ENCODE measurements at places on chromosomes 16 and 17.
A peak's percentile ranks its signal among the peaks of the same experiment; 100 is the strongest.

DNA sequence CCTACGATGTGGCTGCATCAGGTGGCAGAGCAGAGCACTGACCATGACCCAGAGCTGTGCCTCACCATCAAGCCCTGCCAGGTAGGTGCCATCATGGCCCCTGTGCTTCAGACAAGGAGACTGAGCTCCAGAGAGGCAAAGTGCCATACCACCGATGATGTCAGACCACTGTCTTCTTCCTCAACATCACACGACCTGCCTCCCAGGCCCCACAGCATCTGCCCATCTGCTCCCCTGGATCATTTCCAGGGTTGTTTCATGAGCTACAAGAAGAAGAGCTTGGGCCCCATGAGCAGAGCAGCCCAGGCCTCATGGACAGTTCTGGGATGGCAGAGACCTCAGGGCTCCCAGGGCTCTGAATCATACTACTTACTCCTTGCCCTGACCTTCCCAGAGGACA is 9.9 kb downstream of the XYLT1 start:
- peaks cover 43% of the 10 kb centered on the region for H3K4me1 ChIP-seq
- H3K27me3 ChIP-seq = no peaks in the 10 kb centered on the region
- peaks cover 55% of the 10 kb centered on the region for H3K36me3 ChIP-seq
- DNase-seq = no peak

- H3K36me3 ChIP-seq = no peaks in the 10 kb centered on the region
- H3K4me3 ChIP-seq = no peak overlapping the region
- DNase-seq = peak; percentile 39
- no peaks in the 10 kb centered on the region for H3K27me3 ChIP-seq
- no peaks in the 10 kb centered on the region for H3K4me1 ChIP-seq
- H3K27ac ChIP-seq = no peak overlapping the region
Measured at GRCh38 chr16:6081320-6081976, 983.9 kb upstream of the EEF2KMT start.

GRCh38 chr16:67672739-67673662 is 6.4 kb downstream of the C16orf86 start:
- no peak overlapping the region for H3K4me3 ChIP-seq
- peak overlapping the region; percentile 58 for H3K27ac ChIP-seq
- no peaks in the 10 kb centered on the region for H3K27me3 ChIP-seq
- peak; percentile 82 for DNase-seq
- peaks cover 13% of the 10 kb centered on the region for H3K4me1 ChIP-seq

DNA sequence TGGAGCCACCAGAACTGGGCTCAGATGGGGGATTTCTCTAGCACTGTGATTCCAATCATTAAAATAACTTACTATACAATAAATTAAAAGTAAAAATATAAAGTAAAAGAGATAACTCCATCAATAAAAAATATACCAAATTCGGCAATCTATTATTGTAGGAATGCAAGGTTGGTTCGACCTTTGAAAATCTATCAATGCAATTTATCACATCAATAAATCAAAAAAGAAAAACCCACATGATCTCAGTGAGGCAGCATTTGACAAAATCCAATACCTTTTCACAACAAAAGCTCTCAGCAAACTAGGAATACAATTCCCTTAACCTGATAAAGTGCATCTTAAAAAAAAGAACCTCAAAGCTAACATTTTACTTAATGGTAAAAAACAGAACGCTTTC is 17.0 kb downstream of the RAB40B start:
- peaks cover 6% of the 10 kb centered on the region for H3K36me3 ChIP-seq
- no peak overlapping the region for H3K4me3 ChIP-seq
- DNase-seq = no peak
- H3K27ac ChIP-seq = peak overlapping the region; percentile 50

DNA sequence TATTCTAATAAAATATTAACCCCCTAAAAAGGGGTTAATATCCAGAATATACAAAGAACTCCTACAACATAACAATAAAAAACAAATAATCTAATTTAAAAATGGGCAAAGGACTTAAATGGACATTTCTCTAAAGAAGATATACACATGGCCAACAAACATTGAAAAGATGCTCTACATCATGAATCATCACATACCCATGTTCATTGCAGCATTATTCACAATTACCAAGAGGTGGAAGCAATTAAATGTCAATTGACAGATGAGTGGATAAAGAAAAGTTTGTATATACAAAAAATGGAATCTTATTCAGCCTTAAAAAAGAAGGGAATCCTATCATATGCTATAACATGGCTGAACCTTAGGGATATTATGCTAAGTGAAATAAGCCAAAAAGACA is 36.8 kb downstream of the CPD start:
- H3K4me1 ChIP-seq = peaks cover 2% of the 10 kb centered on the region
- H3K27ac ChIP-seq = no peak overlapping the region
- peaks cover 3% of the 10 kb centered on the region for H3K36me3 ChIP-seq
- H3K4me3 ChIP-seq = no peak overlapping the region
- H3K27me3 ChIP-seq = no peaks in the 10 kb centered on the region

DNA sequence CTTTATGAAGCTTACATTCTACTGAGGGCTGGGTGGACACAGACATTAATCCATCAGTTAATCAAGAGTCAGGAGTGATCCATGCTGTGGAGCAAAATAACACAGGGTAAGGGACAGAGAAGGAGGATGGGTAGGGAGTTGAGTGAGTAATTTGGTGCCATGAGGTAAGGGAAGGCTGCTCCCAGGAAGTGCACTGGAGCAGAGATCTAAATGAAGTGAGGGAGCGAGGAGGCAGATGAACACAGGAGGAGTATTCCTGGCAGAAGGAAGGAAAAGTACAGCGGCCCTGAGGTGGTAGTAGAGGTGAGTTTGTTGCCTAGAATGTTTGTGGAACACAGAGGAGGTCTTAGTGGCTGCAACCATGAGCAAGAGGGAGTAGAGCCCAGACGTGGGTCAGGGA is 34.8 kb downstream of the ASIC2 start:
- DNase-seq = no peak
- H3K36me3 ChIP-seq = no peaks in the 10 kb centered on the region
- H3K27me3 ChIP-seq = peaks cover 4% of the 10 kb centered on the region
- H3K4me1 ChIP-seq = no peaks in the 10 kb centered on the region

DNA sequence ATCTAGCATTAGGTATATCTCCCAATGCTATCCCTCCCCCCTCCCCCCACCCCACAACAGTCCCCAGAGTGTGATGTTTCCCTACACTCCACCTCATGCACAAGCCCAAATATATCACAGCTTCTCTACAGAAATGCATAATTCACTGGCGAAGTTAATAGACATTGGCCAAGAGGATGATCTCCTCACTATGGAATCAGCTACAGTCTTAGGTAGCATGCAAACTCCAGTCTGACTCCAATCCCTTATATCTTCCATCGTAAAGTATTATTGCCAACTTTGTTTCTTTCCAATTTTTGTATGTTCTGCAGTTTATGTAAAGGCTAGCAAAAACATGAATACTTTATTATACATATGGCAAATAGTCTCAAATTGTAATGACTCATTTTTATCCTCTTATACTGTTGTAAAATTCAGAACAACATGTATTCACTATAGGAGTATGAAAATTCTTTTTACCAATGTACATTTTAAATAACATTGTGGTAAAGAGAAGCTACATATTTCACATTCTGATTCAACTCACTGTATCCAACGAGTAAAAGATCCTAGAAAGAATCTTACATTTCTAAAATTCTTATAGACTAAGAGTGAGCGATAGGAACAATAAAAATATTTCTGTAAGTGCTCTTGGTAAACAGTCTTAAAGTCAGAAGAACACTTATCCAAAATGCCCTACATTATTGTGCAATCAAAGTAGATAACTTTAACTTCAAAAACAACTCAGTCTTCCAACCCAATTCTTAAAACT is 871 bp downstream of the ABCA8 start:
- no peaks in the 10 kb centered on the region for H3K4me1 ChIP-seq
- H3K36me3 ChIP-seq = no peaks in the 10 kb centered on the region
- no peak for DNase-seq
- H3K4me3 ChIP-seq = no peak overlapping the region

DNA sequence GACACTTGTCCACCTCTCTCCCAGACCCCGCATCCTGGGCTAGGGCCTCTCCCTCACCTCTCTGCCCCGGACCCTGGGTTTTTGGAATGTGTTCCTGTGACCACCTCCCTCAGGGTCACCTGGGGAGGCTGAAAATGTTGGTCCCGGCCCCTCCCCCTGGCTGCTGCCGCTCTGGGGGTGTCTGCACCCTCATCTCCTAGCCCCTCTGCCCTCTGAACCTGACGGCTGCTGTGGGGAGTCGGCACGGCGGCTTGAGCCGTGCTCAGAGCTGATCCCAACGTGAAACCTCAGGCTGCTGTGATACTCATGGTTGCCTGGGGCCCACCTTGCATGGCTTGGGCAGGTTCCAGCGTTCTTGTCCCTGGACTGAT is 42.8 kb downstream of the ADCY7 start:
- H3K27ac ChIP-seq = peak overlapping the region; percentile 42
- peaks cover 50% of the 10 kb centered on the region for H3K36me3 ChIP-seq
- DNase-seq = no peak
- no peaks in the 10 kb centered on the region for H3K27me3 ChIP-seq

DNA sequence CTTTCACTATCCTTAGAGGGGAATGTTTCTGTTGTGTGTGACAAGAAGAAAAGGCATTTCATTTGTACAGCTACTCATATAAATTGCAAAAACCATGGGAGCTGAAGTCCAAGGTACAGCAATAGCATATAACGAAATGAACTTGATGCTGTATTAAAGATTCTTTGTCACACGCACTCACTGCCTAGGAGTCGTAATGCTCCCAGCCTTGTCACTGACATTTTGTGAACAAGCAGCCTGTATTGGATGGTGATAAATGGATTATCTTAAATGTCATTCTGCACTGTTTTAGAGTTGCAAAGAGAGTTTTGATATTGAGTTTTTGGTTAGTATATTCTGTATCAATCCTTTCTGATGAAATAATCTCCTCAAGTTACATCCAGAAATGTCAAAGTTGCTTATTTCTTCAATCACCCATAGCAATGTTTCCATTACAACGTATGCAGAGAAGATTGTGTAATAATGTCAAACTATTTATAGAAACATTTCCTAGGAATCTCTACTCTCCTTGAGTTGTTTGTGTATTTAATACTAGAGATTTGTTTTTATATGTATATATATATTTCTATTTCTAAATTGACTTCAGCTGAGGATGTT is 270.6 kb downstream of the FTO start:
- no peaks in the 10 kb centered on the region for H3K36me3 ChIP-seq
- H3K4me3 ChIP-seq = no peak overlapping the region
- no peak overlapping the region for H3K27ac ChIP-seq

DNA sequence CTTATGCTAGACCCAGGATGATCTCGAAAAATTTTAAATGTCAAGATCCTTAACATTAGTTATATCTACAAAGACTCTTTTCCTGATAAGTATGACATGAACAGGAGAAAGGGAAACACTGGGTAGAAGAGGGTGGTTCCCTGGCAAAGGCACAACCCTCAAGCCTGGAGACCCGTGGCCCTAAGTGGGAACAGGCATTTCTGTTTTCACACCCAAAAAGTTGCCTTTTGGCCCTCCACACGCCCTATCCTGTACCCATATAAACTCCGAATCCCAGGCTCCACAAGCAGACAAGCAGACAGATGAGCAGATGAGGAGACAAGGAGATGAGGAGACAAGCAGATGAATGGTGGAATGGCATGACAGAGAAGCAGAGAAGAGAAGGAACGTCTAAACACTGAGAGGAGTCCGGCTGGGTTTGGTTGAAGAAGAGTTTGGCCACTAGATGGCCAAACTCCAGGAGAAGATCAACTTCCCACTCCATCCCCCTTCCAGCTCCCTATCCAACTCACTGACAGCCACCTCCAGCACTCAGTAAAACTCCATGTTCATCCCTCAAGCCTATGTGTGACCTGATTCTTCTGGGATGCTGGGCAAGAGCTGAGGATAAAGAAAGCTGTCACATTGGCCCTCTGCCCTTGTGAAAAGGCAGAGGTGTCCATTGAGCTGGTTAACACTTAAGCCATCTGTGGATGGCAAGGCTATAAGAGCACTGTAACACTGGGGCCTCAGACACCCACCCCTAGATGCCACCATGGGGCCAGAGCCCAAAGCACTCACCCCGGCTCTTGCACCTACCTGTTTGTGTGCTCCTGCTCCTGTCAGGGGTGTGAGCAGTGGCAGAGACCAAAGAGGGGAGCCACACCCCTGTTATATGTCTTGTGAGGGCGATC is 139.6 kb upstream of the FAM20A start:
- H3K27ac ChIP-seq = no peak overlapping the region
- peaks cover 29% of the 10 kb centered on the region for H3K27me3 ChIP-seq
- H3K4me3 ChIP-seq = no peak overlapping the region

- no peaks in the 10 kb centered on the region for H3K27me3 ChIP-seq
- H3K4me1 ChIP-seq = no peaks in the 10 kb centered on the region
- H3K36me3 ChIP-seq = no peaks in the 10 kb centered on the region
- no peak overlapping the region for H3K4me3 ChIP-seq
- H3K27ac ChIP-seq = no peak overlapping the region
Measured at GRCh38 chr17:54404259-54404658, 496.4 kb upstream of the TOM1L1 start.

GRCh38 chr17:13765701-13766100 is 164.0 kb upstream of the HS3ST3A1 start:
- no peak overlapping the region for H3K4me3 ChIP-seq
- DNase-seq = no peak
- H3K4me1 ChIP-seq = no peaks in the 10 kb centered on the region
- peaks cover 3% of the 10 kb centered on the region for H3K27me3 ChIP-seq

DNA sequence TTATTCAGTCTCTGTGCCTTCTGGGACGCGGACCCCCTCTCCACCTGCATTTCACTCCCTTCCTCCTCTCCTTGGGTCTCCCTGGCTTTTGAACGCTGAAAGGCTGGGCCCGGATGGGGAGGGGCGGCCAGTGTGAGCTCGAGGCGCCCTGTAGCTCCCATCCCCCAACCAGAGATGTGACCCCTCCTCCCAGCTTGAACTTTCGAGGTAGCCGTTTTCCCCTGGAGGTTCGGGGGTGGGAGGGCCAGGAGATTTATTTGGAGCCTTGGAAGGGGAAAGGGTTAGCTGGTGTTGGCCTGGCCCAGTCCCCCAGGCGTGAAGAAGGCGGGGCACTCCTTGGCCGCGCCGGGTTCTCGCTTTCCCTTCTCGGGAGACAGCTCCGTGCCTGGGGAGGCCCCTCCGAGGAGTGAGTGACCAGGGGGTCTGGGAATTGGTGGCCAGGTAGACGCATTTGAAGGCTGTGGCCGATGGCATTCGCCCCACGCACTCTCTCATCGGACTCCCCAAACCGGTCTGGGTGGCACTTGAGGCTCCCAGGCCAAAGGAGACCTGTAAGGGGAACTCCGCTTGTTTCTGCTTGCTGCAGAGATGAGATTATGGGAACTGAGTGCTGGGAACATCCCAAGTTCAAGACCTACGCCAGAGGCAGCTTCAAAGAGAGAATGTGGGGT is 942 bp downstream of the LDAF1 start:
- H3K36me3 ChIP-seq = peaks cover 19% of the 10 kb centered on the region
- H3K27ac ChIP-seq = peak overlapping the region; percentile 28
- peak; percentile 46 for DNase-seq
- peak overlapping the region; percentile 80 for H3K4me3 ChIP-seq

- peaks cover 36% of the 10 kb centered on the region for H3K36me3 ChIP-seq
- peak; percentile 73 for DNase-seq
- H3K4me1 ChIP-seq = no peaks in the 10 kb centered on the region
- H3K4me3 ChIP-seq = no peak overlapping the region
Measured at GRCh38 chr16:4358831-4359561, 7.9 kb upstream of the PAM16 start.
